Karpas-422 (cell line): ENCODE measurements at places on chromosomes 7 and 10. TPM values are rescaled to one million over a fixed set of nuclear protein-coding genes. Genes with fewer than 3 reads are reported as not detected.

Gene CALCR
- total RNA-seq: not detected in 2 replicates

Gene FOXI2
- not detected in 2 replicates for total RNA-seq

- DNase-seq: no peak
Observed at GRCh38 chr7:17304926-17305325, 6.5 kb downstream of the AHR start.

GRCh38 chr7:82964150-82964882, 198.4 kb downstream of the PCLO start:
- no peak for DNase-seq

GRCh38 chr7:130377178-130377577, 3.1 kb upstream of the CPA1 start:
- no peak for DNase-seq

- DNase-seq: no peak
Observed at GRCh38 chr7:157805713-157806112, 468.9 kb downstream of the DNAJB6 start.
